ENCODE measurements at places on chromosomes 5 and 9. TPM values are rescaled to one million over a fixed set of nuclear protein-coding genes. Genes with fewer than 3 reads are reported as not detected.

GRCh38 chr5:31563216-31563615 lies 31.1 kb downstream of the C5orf22 start:
- DNase-seq: no peak

DNA sequence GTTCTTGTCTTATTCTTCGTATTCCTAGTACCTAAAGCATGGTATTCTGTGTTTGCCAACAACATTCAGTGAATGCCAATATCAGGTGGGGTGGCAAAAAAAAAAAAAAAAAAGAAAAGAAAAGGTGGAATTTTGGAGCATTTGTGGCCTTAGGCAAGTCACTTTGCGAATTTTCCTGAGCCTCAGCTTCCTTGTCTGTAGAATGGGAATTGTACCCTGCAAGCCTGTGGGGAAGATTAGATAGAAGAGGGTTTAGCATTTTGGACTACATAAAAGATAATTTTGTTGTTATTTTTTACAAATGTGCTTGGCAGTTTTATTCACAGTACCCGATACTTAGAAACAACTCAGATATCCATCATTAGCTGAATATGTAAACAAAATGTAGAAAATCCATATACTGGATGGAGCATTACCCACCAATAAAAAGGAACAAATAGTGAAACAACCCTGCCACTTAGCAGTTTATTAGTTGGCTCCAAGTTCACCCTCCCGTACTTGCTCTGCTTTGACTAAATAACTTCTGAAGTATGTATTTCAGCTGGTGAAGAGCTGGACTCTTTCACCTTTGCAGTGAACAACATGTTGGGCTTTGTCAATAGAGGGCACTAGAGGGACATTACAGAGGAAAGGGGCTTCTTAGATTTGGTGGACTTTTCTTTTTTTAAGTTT lies 13.6 kb downstream of the UBE2D2 start:
- peak; percentile 79 for DNase-seq

GRCh38 chr5:180041301-180042274 lies 30.0 kb downstream of the RNF130 start:
- DNase-seq: no peak

- no peak for DNase-seq
Observed at GRCh38 chr5:6568889-6569288, 64.0 kb downstream of the NSUN2 start.

GRCh38 chr9:71630377-71630995 lies 137.8 kb downstream of the CEMIP2 start:
- no peak for DNase-seq

SV2C gene
- total RNA-seq: not detected
